ENCODE measurements at places on chromosomes 16 and 17.

GRCh38 chr16:3099732-3100499, 822 bp upstream of the ZSCAN10 start:
- DNase-seq, result no peak

DNA sequence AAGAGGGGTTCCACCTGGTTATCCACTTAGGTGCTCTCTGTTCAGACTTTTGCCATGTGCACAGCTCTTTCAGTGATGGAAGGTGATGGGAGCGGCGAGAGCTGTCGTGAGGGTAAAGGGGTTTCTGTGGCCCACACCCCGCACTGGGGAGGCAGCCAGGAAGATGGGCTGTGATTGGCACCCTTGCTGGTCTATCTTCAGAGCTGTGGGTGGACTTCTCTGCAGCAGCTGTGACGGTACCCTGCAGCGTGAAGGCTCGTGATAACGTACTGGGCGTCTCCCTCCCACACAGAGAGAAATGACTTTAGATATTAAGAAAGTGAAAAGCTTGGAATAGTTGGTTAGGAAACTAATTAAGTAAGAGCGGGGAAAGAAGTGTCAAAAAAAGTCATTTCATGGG, 45.8 kb downstream of the MPRIP start:
- DNase-seq, result no peak

DNA sequence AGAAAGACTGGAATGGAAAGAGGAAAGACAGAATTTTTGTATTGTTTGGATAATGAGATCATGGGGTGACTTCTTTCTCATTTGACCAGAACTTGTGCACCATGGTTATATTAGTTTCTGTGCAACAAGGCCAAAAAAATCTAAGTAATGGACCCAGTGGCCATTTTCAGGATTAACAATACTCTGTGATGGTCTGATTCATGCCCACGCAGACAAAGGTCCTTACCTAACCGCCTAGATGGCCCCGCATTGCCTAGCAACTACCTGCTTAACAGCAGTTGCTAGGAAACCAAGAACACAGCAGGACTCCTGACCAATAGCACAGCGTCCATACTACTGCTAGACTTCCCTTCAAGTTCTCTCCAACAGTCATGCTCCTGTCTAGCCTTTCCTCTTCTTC, 22.4 kb downstream of the MIS12 start:
- no peak for DNase-seq

DNA sequence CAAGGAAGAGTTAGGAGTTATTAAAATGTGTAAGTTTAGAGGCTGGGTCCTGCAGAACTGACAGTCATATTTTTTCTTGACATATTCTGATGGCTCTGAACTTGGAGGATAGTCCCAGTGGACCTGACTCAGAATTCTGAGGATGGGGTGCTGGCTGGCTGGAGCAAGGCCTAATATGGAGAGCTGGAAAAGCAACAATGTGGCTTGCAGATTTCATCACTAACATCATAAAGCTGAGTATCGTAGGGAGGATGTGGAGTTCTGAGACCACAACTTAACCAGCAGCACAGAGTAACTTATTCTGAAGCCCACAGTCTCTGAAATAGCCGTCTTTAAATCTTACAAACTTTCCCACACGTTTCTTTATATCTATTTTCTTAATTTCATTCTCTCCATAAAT, 2.3 kb downstream of the KRTAP1-5 start:
- DNase-seq, result no peak

DNA sequence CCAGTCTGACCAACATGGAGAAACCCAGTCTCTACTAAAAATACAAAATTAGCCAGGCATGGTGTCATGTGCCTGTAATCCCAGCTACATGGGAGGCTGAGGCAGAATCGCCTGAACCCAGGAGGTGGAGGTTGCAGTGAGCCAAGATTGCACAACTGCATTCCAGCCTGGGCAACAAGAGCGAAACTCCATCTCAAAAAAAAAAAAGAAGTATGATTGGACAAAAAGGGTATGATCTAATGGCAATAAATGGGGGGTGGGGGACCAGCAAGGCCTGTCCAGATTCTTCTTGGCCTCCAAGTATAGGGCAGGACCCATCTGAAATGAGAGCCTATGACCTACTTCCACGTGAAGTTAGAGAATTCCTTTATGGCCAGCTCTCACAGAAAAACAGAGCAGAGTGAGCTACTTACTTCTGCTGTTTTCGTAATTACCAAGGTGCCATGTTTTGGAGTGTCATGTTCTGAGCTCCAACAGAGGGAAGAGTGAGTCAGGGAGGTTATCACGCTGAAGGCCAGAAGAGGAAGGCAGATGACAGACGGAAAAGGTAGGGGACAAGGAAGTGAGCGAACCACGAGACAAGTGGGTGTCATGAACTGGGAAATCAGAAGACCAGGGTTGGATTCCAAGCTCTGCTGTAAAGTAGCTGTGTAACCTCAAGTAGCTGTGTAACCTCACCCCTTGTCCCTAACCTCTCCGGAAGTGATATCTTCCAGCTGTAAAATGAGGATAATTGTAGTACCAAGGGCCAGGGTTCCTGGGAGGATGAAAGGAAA, 3.6 kb upstream of the ZMYND15 start:
- DNase-seq, result no peak

GRCh38 chr17:142102-142661, 4.8 kb downstream of the SCGB1C2 start:
- no peak for DNase-seq

- DNase-seq, result no peak
These were observed 32.5 kb downstream of the HOXB1 start for GRCh38 chr17:48498164-48498850.

- no peak for DNase-seq
These were observed 83.9 kb downstream of the HIC1 start for GRCh38 chr17:2138761-2139160.

- no peak for DNase-seq
These were observed 212.3 kb downstream of the ZNF423 start for GRCh38 chr16:49643429-49644144.

GRCh38 chr16:49618955-49619354, 237.0 kb downstream of the ZNF423 start:
- no peak for DNase-seq

- DNase-seq, result no peak
These were observed 24.3 kb upstream of the RFFL start for GRCh38 chr17:35087731-35088355.

DNA sequence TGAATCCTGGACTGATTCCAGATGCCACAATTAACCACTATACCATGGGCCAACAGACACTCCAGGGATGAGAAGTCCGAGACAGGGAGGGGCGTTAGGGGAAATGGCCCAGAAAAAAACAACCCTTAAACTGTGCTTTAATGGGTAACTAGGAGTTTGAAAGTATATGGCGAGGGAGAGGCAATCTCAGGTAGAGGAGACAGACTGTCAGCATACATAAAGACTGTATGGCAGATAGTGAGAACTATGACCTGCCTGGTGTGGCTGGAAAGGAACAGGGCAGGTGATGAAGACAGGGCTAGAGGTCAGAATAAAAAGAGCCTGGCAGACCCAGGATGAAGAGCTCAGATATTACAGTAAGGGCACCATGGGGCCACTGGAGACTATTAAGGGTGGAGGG, 8.1 kb downstream of the ZZEF1 start:
- no peak for DNase-seq

DNA sequence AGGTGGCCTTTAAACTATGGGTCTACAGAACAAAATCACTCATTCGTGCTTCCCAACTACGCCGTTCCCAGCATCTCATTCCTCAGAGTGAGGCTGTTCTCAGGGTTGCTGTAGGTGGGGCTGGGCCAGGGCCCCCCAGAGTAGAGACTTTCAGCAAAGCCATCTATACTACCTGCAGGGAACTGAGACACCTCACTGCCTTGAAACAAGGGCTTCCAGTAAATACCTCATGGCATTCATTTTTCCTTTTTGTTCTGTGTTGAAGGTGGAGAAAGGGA, 4.2 kb upstream of the SDK2 start:
- DNase-seq, result no peak

- DNase-seq, result no peak
These were observed 5.1 kb downstream of the SNRNP25 start for GRCh38 chr16:58491-59439.

DNA sequence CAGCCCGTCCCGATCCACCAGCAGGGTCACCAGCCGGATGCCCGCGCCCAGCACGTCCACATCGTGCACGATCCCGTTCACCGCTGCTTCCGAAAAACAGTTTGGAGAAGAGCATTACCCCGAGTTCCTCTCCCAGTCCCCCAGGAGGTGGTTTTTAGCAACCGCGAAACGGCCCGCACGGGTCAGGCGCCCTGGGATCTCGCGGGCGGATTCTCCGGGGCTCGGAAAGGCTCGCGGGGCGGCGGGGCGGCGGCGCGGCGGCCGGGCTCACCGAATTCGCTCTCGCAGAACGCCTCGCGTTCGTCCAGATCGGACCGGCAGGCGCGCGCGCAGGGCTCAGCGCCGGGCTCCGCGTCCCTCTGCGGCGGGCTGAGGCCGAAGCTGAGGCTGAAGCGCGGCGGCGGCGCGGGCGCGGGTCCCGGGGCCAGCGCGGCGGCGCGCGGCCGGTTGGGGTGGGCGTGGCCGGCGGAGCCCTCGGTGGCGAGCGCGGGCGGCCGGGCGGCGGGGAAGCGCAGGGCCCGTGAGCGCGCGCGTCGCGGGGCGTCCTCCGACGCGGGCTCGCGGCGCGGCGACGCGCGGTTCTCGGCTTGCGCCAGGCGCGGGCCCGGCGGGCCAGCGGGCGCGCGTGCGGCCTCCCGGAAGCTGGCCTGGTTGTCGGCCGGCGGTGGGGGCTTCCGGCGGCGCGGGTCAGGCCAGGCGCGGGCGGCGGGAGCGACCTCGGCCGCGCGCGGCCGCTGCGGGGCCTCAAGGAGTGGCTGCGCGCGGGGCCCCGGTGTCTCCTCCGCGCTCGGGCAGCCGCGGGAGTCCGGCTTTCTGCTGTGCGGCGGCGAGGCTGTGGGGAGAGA, 2.9 kb downstream of the C17orf58 start:
- no peak for DNase-seq

- DNase-seq, result no peak
These were observed 168.0 kb upstream of the RPH3AL start for GRCh38 chr17:520447-521182.

GRCh38 chr17:7423679-7424078, 1.7 kb upstream of the SPEM2 start:
- no peak for DNase-seq

DNA sequence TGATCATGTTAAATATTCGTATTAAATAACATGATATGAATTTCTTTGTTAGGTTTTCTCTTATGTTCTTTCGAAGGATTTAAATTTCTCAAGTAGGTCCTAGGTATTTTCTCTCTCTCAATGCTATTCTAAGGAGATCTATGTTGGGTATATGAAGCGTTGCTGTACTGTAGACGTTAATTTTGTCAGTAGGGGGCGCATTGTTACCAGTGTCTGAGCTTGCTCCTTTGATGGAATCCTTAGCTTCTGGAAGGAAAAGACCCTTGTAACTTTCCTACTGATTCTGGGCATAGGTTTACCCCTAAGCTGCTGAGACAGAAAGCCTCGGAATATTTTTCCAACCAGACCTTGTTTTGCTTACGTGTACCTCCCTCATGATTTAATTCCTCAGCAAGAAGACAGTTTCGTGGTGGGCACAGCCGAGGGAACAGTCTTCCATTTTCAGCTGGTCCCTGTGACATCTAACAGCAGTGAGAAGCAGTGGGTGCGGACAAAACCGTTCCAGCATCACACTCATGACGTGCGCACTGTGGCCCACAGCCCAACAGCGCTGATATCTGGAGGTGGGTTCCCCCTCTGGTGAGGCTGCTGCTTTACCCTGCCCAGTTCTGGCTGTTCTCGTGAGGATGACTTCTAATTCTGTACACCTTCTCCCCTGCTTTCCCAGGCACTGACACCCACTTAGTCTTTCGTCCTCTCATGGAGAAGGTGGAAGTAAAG, 17.9 kb downstream of the UTP4 start:
- no peak for DNase-seq

DNA sequence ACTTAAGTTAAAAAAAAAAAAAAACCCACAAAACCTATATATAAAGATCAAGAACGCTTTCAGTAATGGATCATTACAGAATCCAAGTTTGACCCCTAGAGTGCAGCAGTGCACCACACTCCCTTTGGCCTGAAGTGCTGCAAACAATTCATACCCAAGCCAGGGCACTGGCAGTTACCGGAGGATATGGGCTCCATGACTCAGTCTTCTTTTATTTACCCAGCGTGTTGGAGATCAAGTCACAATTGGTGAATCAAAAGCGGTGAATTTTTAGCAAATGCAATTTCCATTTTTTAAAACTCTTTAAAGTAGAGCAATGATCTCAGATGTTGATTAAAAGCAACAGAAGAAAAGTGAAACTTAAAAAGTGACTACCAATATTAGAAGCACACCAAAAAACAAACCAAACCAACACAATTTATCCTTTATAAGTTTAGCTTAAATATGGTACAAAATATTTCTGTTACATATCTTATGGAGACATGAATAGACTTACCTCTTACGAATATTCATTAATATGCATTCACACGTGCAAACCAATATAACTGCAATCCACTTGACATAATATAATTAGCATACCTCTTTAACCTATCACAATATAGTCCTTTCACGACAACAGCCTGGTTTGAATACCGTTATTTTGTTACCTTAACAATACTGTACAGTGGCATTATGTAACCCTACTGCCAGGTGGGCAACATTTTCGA, 46.3 kb downstream of the ZNF652 start:
- DNase-seq, result peak; percentile 62

DNA sequence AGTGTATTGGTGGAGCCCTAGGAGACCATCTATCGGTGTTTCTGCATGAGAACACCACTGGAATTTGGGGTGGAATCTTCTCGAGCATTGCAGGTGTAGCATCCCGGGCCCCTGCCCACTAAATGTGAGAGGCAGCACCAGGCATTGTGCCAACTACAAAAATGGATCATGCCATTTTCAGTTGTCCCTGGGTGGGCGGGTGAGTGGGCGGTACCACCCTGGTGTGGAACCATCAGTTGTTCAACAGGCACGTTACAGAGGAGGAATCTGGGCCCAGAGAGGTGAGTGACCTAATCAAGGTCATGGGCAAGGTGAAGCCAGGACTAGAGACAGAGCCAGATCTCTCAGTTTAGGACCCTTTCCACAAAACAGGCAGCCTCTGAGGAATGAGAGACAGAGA, 8.8 kb downstream of the PIPOX start:
- no peak for DNase-seq

- no peak for DNase-seq
These were observed 7.3 kb upstream of the CPHXL start for GRCh38 chr16:75733305-75734211.

- no peak for DNase-seq
These were observed 29.0 kb downstream of the RTN4RL1 start for GRCh38 chr17:1995907-1996799.

DNA sequence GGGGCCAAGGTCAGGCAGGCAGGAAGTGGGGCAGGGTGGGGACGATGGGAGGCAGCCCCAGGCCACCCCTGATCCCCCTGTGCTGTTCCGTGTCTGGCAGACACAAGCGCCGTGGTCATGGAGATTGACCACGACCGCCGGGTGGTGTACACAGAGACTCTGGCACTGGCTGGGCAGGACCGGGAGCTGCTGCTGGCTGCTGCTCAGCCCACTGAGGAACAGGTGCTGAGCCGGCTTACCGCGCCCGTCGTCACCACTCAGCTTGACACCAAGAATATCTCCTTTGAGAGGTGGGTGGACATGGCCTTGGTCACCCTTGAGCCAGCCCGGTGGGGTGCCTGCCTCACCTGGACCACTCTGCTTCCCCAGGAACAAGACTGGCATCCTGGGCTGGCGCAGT, 13.7 kb downstream of the CORO6 start:
- DNase-seq, result no peak
